B cell (primary cell): ENCODE measurements at places on chromosomes 4 and X. TPM values are rescaled to one million over a fixed set of nuclear protein-coding genes. Genes with fewer than 3 reads are reported as not detected.

Gene DMRTC1
- 0.34 and 0.66 TPM in 2 replicates for total RNA-seq

Gene RADX
- total RNA-seq: 13.0 and 15.3 TPM in 2 replicates

DNA sequence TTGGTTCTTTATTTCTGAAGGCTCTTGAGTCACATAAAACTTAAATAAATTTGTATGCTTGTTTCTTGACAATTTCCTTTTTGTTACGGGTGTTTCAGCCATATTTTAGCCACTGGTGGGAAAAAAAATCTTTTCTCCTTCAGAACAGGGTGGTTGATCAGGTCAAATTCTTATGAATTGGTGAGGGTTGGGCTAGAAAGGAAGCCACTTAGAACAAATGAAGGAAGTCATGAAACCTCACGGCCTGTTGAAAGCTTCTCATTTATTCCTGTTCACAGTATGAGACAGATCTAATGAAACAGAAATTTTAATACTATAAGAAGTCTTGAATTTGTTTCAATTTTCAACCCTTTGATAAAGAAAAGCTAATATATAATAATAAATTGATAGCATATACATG is 12.1 kb upstream of the PDLIM5 start:
- no peaks in the 10 kb centered on the region for H3K27me3 ChIP-seq
- no peak overlapping the region for H3K4me3 ChIP-seq
- no peaks in the 10 kb centered on the region for H3K36me3 ChIP-seq
- DNase-seq: no peak

DNA sequence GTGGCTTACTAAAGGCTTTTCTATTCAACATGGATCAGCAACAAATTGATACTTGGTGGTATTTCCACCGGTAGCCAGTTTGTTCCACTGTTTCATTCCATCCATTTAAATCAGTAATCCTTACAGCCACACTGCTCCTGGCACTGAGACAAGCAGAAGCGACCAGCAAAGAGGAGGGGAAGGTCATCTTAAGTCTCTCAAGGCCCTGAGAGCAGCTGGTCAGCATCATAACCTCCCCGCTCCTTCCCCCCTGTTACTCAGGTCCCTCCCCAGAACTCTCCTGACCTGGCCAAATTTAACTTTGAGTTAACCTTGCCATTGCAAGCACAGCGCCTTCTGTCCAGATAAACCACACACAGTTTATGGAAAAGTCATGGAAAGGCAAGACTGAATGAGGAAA is 331.3 kb upstream of the KLF3 start:
- no peak overlapping the region for H3K4me3 ChIP-seq
- no peak for DNase-seq
- no peaks in the 10 kb centered on the region for H3K27me3 ChIP-seq
- H3K27ac ChIP-seq: no peak overlapping the region
- H3K36me3 ChIP-seq: no peaks in the 10 kb centered on the region
- H3K4me1 ChIP-seq: no peaks in the 10 kb centered on the region

GRCh38 chr4:61750810-61751209 is 550.7 kb downstream of the ADGRL3 start:
- H3K4me1 ChIP-seq: no peaks in the 10 kb centered on the region
- no peak overlapping the region for H3K4me3 ChIP-seq
- H3K36me3 ChIP-seq: no peaks in the 10 kb centered on the region
- H3K27me3 ChIP-seq: no peaks in the 10 kb centered on the region

DNA sequence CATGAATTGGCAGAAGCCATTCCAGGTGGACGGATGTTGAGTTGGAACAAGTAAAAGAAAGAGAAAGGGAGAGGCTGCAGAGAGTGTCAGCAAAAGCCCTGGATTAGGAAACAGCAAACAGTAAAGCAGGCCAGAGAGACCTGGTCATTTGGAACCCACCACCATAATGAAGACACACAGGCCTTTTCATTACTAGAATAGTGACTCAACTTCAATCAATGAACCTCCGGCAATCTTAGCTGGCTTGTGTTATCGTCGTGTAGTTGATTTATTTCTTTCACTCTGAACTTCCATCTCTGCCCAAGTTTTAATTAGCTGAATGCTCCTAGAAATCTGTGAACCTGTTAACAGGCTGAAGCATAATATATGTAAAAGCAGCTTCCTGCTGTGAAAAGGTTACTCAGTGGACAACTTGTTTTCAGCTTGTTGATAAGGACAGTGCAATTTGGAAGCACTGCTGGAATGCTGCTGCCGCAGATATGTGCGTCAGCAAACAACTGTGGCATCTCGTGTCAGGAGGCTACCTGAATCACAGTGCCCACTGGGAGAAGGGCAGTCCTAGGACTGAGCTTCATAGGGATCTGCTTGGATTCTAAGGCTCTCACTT is 68.8 kb downstream of the SPANXN4 start:
- no peak for DNase-seq
- no peaks in the 10 kb centered on the region for H3K4me1 ChIP-seq
- H3K27me3 ChIP-seq: no peaks in the 10 kb centered on the region
